H4 (cell line): ENCODE measurements at places on chromosomes 4 and X. TPM values are rescaled to one million over a fixed set of nuclear protein-coding genes. Genes with fewer than 3 reads are reported as not detected.

MRFAP1 gene
- 82.6 and 203 TPM in 2 replicates for total RNA-seq

GRCh38 chr4:39539089-39539611 is 11.9 kb upstream of the UGDH start:
- no peak for DNase-seq

HSFX2 gene
- total RNA-seq = not detected in 2 replicates

DNA sequence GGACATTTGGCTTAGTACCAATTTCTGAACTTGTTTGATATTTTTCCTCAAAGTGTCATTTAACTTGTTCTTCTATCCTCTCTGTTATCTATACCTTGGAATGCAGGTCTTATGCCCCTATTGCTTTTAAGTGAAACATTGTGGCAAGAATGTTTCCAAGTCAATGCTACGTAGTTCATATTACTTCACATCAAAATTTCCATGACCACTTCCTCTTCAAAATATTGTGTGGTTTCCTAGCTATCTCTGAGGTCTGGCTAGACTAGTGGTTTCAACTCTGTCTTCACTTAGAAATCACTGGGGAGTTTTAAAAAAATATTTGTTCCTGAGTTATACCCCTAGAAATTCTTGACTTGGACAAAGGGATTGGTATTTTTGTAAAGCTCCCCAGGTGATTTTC is 20.2 kb upstream of the RASGEF1B start:
- DNase-seq = no peak

DNA sequence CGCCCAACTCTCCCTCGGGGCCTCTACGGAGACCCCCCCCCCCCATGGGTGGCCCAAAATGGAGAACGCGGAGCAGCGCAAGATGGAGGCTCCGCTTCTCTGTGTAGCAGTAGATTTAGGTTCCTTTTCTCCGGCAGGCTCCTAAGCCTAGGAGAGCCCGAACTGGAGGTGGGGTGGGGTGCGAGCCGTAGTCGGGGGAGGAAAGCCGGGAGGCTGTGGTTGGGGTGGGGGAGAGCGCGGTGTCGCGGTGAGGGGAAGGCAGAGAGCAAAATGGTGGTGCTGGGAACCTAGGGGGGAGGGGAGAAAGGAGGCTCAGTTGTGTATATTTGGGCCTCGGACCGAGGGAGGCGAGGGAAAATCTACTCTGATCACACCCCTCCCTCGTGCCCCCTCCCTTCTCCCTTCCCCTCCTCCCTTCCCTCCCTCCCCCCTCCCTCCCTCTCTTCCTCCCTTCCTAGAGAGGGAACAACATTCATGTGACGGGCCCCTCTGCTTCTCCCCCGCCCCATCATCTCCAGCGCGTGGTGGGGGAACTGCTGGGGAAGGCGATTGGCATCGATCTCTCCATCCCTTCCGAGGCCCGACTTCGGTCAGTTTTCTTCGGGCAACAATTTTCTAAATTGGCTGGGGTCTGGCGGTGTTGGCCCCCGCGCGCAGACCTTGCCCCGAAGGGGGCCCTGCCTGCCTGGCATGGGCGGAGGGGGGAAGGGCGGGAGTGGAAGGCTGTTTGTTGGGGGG is at the start of gene STAG2:
Gene STAG2 (plus strand): TSS at position 439 of the 738 bp plus-strand sequence. CDS start 60,922 bp downstream, outside the sequence.
- peak; percentile 88 for DNase-seq

DNA sequence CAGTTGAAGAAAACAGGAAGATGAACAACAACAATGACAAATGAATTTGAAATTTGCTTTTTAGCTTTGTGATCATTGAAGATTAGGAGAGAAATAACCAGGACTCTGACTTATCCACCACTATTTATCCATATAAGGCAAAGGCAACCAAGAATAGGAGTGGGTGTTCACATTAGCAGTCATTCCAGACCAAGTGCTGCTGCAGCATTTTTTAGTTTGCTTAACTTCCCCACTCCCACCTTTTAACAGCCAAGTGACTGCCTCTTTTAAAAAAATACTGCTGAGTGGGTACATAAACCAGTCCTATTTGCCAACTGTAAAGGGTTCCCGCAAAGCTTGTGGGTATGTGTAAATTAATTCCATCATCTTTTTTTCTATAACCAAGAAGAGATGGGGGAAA is 230.9 kb downstream of the IQCM start:
- DNase-seq = peak; percentile 10

DNA sequence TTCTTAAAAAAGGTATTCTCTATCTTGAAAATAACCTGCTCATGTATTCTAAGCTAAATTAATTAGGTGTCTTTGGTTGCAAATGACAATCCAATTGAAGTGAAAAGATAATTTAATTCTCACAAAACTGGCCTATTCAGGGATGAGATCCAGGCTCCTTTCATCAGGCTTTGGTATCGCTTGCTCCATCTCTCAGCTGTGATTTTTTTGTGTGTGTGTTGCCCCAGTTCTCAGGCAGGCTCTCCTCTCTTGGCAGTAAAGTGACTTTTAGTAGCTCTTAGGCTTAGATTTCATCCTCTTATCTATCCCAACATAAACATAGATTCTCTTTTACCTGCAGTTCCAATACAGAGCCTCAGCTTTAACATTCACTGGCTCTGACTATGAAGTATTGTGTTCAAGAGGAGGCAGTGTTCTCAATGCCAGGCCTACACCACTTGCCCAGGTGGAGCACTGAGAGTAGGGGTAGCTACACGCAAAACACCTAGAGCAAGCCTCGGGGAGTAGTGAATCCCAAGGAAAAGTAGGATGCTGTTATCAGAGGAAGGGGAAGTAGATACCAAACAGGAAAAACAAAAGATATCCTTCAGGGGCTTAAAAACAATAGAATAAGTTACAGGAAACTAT is 392.4 kb upstream of the ATOH1 start:
- no peak for DNase-seq

DNA sequence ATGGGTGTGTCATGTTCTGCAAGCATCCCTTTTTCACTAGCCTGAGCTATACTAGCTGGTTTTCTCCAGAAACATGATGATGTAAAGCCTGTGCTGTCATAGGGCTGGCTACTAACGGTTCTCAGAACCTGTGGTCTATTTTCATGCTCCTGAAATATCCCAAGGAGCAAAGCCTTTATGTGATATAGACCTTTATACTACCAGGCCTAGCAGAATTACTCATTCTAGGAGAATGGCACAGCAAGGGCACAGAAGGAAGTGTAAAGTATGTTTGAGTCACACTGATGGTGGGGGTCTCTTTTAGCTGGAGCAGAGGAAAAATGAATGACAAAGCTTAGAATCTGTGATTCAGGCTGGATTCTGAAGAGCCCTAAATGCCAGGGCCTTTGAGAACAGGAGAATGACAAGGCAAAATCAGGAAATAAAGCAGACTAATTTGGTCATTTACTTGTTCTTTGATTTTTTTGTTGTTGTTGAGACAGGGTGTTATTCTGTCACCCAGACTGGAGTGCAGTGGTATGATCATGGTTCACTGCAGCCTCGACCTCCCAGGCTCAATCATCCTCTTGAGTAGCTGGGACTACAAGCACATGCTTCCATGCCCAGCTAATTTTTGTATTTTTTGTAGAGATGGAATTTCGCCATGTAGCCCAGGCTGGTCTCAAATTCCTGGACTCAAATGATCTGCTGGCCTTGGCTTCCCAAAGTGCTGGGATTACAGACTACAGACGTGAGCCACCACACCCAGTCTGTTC is 11.8 kb downstream of the TCEAL1 start:
- no peak for DNase-seq

TMSB15A gene
- total RNA-seq = 105 and 116 TPM in 2 replicates

GRCh38 chr4:165600959-165601683 is 222.3 kb downstream of the CPE start:
- DNase-seq = no peak

- no peak for DNase-seq
Measured at GRCh38 chrX:9467146-9467545, 2.3 kb downstream of the TBL1X start.

PNMA5 gene
- total RNA-seq = not detected in 2 replicates

DNA sequence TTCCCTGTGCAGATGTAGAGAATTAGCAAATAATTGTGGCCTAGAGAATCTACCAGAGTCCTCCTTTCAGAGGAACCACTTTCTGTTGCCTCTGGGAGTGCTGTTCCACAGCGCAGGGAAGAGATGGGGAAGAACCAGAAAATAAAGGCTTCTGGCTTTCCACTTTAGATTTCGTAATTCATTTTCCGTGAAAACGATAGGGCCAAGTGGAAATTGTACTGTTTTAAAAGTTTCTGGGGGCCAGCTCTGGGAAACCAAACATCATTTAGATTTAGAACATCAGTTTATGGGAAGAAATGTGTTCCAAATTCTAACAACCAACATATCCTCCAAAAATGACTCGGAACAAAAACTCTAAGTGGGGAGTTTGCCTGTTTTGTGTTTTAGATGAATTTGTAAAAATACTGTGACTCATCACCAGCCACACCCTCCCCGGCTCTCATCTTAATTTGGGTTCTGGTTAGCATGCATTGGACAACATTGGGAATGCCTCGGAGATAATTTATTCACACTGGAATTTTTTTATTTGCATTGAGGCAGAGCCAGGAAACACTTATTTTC is 65.2 kb upstream of the LNX1 start:
- DNase-seq = peak; percentile 51

FAM47A gene
- total RNA-seq = not detected in 2 replicates

- no peak for DNase-seq
Measured at GRCh38 chr4:186451982-186452381, 103.4 kb downstream of the MTNR1A start.

DOK7 gene
- 0.04 and 0.58 TPM in 2 replicates for total RNA-seq

FANCB gene
- 6.2 and 8.3 TPM in 2 replicates for total RNA-seq

PNMA6F gene
- not detected in 2 replicates for total RNA-seq

GRCh38 chr4:148495463-148495862 is 53.2 kb upstream of the NR3C2 start:
- DNase-seq = no peak

DNA sequence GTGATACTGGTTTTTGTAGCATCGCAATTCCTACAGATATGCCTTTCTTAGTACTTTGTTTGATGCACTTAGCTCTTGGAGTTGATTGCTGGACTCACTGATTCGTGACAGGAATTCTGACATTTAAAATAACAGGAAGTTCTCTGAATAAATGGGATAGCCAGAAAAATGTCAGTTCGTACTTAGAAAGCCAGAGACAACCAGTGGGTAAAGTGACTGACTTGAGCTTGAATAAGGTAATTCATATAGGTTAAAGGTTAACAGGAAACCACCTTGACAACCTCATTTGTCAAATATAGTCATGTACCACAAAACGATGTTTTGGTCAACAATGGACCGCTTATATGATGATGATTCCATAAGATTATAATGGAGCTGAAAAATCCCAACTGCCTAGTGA is 181.4 kb downstream of the RPA4 start:
- no peak for DNase-seq

DNA sequence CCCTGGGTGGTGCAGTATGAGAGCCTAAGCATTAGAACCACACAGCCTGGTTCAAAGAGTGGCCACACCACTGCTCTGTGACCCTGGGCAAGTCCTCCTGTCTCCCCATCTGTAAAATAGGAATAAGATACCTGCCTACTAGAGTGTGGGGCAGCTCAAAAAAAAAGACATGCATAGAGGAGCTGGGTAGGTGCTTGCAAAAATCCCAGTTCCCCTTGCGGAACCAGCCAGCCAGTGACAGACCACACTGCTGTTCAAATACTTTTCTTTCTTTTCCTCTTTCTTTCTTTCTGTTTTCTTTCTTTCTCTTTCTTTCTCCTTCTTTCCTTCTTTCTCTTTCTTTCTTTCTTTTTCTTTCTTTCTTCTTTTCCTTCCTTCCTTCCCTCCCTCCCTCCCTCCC is 63.0 kb upstream of the TRIM2 start:
- no peak for DNase-seq

ZDHHC9 gene
- total RNA-seq = 16.0 and 24.5 TPM in 2 replicates

FAM184B gene
- 0.08 TPM in 1 of 2 replicates, not detected in the other for total RNA-seq

DNA sequence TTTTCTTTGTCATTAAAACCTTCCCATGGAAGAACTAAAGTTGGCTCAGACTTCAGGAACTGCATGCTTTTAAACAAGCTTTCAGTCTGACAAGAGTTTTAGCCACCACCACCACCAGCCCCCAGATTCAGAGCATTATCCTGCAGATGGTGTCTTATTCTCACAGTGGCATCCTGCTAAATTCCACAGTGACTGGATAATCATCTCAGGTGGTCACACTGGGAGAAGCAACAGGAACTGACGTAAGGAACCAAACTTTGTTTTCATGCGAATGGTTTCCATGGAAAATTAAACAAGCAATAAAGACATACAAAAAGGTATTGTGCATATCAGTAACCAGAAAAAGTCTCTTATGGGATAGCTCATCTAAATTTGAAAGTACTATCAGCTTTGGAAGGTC is 370.7 kb downstream of the FBXW7 start:
- DNase-seq = no peak

DNA sequence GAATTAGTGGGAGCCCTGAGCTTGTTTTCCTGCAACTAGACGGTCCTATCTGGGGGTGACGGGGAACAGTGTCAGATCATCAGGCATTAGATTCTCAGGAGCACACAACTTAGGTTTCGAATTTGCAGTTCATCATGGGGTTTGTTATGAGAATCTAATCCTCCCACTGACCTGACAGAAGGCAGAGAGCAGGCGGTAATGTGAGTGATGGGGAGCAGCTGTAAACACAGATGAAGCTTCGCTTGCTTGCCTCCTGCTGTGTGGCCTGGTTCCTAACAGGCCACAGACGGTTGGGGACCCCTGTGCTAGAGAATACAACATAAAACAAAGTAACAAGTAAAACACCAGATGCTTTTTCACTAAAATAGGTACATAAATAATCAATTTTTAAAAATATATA is 86.2 kb upstream of the BLTP1 start:
- no peak for DNase-seq
